ENCODE measurements at places on chromosomes 13 and 19. TPM values are rescaled to one million over a fixed set of nuclear protein-coding genes. Genes with fewer than 3 reads are reported as not detected.

Gene HSPB6
- total RNA-seq = 66.8 TPM

Gene LYPD3
- 0.65 TPM for total RNA-seq

Gene SIGLEC6
- total RNA-seq = not detected

Gene FCGBP
- not detected for total RNA-seq

Gene ZNF468
- total RNA-seq = 8.1 TPM

Gene LAIR1
- not detected for total RNA-seq

Gene RGL3
- total RNA-seq = under 0.01 TPM

Gene SBSN
- total RNA-seq = not detected
